ENCODE measurements at places on chromosomes 6 and 20. TPM values are rescaled to one million over a fixed set of nuclear protein-coding genes. Genes with fewer than 3 reads are reported as not detected.

GRCh38 chr6:33588894-33589293 lies 8.8 kb upstream of the BAK1 start:
- DNase-seq = no peak

DNA sequence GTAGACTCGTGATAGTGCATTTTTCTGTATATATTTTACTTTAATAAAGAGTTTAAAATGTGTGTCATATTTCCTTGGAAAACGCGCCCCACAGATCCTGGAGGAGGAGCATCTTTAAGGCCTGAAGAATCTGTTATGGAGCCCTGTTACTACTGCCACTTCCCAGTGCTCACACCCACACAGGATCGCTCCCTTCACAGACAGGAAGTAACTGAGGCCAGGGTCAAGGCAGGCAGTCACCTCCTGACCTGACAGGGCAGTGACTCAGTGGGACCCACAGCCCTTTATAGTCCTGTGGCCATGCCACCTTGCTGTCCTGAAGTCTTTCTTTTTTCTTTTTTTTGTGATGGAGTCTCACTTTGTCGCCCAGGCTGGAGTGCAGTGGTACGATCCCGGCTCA lies 9.0 kb downstream of the RRBP1 start:
- DNase-seq = no peak

The KLHDC3 gene
- 98.4 TPM for polyA plus RNA-seq

DNA sequence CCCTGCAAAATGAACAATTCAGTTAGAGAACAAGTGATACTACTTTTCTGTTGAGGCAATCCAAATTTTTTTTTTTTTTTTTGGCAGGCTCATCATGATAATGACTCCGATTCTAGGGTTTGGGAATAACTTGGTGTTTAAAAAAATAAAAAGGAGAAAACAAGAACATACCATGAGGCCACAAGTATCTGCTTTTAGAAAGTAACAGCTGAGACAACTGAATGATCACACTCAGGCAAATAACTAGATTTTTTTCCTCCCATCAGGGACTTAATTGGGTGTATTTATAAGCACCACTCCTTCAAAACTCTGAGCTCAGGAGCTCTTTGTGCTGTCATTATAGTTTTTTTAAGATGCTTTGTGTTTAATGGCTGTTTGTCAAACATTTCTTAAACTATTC lies 29.6 kb downstream of the PAK5 start:
- DNase-seq = no peak
